ENCODE measurements at places on chromosomes 1 and 21.

- DNase-seq = no peak
These were observed 97.7 kb downstream of the RYR2 start for GRCh38 chr1:237139732-237140131.

DNA sequence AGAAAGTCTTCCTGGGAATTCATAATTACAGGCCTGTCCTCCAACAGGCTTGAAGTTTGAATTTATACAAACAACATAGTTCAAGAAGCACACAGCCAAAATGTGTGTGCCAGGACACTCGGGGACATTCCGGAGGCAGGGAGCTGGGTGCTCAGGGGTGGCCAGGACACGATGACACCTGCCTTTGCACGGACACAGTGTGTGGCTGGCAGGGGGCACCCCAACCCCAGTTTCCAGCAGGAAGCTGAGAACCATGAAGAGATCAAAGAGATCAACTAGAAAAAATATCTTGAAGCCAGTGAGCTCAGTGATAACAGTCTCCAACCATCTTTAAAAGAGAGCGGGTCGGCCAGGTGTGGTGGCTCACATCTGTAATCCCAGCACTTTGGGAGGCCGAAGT, 32.5 kb upstream of the TRAPPC10 start:
- no peak for DNase-seq

- DNase-seq = no peak
These were observed 50.1 kb upstream of the KCNJ15 start for GRCh38 chr21:38206646-38207045.

DNA sequence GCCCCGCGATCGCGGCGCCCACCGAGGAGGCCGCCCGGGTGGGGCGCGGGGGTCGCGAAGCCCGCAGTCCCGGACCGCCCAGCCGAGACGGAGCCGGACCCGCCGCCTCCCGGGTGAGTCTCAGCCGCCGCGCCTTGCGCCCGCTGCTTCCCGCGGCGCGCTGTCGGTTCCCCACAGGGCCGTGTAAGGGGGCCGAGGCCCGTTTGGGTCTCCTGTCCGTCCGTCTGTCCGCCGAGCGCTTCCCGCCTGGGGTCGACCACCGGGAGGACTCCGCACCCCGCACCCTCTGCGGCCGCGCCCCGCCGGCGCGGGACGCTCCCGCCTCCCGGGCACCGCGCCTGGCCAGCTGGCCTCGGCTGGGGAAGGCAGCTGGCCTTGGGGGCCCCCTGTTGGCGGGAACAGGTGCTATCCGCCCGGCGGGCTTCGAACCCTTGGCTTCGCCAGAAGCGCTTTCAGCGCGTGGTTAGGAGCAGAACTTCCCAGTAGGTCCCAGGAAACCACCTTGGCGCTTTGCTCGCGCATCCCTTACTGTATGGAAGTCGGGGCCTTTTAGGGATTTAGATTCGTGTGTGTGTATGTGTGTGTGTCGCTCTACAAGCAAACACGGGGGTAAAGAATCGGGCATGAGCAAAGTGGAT, 414 bp downstream of the TMEM51 start:
- DNase-seq = peak; percentile 32

DNA sequence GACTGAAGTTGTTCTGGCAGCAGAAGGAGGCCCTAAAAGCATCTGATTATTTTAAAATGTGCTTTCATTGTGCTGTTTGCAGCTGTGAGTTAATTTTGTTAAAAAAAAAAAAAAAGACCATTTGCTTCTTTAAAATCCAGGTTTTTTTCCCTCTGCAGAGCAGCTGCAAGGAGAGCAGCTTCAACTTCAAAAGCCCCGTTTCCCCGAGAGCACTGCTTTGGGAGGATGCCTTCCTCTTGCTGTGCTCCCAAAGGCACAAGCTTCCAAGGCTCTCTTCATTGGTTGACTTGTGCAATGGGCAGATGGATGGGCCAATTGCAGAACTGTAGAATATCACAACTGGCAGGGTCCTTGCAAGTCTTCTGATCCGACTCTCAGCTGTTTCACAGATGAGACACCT, 459.2 kb upstream of the PKN2 start:
- no peak for DNase-seq

GRCh38 chr1:40818264-40818961, 34.8 kb downstream of the KCNQ4 start:
- DNase-seq = no peak

DNA sequence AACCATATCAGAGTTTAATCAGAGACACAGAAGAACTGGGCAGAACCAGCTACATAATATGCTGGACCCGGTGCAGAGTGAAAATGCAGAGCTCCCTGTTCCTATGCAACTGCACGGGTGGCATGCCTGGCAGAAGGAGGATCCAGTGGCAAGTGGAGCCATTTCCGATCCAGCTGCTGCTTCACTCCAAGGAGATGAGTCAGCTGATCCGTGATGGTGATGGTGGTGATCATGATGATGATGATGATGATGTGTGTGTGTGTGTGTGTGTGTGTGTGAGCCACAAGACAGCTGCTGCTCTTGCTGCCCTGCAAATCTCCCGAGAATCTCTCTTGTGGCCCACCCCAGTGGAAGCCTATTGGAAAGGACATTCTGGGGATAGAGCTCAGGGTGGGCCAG, 133.0 kb downstream of the URB2 start:
- peak; percentile 12 for DNase-seq

DNA sequence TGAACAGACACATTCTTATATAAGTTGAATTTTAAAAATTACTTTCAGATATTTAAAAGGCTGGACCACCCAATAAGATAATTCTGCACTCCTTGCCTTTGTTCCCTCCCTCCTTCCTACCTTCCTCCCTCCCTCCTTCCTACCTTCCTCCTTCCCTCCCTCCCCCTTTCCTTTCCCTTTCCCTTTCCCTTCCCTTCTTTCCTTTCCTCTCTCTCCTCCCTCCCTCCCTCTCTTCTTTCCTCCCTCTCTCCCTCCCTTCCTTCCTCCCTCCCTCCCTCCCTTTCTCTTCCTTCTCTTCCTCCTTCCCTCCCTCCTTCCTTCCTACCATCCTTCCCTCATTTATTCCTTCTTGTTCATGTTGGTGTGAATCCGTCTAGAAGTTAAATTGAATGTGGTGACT, 93.0 kb downstream of the ATP6V1G3 start:
- DNase-seq = no peak

- no peak for DNase-seq
These were observed 2110.6 kb downstream of the MRPL39 start for GRCh38 chr21:23496729-23497128.

- no peak for DNase-seq
These were observed 7.0 kb downstream of the NAV1 start for GRCh38 chr1:201545851-201546492.

- DNase-seq = no peak
These were observed 8.4 kb downstream of the PPP2R5A start for GRCh38 chr1:212293579-212293978.

GRCh38 chr21:41164981-41165655, 2.8 kb upstream of the BACE2 start:
- no peak for DNase-seq

DNA sequence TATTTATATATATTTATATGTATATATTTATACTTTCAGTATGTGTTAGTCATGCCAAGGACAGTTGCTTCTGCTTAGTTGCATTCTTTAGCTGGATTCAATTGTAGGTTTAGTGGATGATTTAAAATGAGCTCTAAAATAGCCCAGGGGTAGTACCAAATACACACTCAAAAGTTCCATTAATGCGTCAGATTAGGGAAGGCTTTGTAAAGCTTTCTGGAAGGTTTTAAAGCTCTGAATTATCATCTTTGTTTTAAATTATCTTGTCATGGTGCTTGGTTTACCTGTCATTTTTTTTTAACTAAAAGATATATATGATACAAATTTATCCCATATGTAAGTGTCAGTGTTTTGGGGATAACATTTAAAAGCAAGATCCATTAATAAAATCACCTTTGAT, 242.7 kb upstream of the ADAMTS5 start:
- DNase-seq = no peak

- DNase-seq = no peak
These were observed 116.7 kb downstream of the SPATA46 start for GRCh38 chr1:162259894-162260455.

- DNase-seq = peak; percentile 42
These were observed 43.1 kb downstream of the OPTC start for GRCh38 chr1:203536980-203537455.

DNA sequence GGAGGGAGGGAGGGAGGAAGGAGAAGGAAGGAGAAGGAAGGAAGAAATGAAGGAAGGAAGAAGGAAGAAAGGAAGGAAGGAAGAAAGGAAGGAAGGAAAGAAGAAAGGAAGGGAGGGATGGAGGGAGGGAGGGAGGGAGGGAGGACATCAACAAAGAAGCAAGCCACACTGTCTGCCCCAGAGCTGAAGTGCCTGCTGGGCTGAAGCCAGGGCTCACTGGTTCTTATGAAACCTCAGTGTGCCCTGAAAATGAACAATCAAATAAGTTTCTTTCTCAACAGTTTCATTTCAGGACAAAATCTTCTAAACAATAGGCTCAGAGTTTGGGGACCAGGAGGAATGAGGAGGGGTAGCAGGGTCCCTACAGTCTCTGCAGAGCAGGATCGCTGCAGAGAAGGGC, 21.1 kb downstream of the ARHGEF19 start:
- no peak for DNase-seq

DNA sequence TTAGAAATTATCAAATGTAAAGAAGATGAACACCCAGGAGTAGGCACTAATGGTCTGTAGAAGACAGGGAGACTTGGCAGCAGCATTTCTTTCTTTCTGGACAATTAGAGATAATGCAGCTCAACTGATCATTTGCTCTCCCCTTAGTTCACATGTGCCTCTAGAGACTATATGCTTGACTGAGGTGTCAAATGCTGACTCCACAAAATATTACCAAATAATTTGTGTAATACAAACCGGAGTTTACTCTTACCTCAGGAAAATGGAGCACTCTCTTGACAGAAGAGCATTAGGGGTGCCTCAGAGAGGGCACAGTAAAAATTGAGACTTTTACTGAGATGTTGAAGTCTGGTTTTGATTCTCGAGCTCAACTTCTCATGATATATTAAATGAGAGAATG, 131.8 kb downstream of the ATP6V1G3 start:
- DNase-seq = no peak

- DNase-seq = no peak
These were observed at the start of gene WNT3A for GRCh38 chr1:228006786-228007048. Gene WNT3A (plus strand): TSS chr1:228006998. CDS start chr1:228007129, 131 bp downstream.

DNA sequence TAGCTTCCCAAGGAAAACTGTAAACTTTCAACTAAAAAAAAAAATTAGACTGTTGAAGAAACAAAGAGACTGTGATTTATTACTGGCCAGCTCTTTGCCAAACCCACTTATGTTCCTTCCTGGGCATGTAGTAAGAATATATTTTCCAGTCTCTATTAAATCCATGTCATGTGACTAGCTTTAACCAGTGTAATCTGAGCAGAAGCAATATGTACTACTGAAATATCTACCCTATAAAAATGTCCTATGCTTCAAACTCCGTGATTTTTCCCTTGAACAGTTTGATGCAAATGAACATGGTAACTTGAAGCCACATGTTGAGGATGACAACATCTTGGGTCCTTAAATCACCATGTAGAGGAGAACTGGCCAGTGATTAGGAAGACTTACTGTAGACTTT, 144.5 kb downstream of the NTMT2 start:
- no peak for DNase-seq

DNA sequence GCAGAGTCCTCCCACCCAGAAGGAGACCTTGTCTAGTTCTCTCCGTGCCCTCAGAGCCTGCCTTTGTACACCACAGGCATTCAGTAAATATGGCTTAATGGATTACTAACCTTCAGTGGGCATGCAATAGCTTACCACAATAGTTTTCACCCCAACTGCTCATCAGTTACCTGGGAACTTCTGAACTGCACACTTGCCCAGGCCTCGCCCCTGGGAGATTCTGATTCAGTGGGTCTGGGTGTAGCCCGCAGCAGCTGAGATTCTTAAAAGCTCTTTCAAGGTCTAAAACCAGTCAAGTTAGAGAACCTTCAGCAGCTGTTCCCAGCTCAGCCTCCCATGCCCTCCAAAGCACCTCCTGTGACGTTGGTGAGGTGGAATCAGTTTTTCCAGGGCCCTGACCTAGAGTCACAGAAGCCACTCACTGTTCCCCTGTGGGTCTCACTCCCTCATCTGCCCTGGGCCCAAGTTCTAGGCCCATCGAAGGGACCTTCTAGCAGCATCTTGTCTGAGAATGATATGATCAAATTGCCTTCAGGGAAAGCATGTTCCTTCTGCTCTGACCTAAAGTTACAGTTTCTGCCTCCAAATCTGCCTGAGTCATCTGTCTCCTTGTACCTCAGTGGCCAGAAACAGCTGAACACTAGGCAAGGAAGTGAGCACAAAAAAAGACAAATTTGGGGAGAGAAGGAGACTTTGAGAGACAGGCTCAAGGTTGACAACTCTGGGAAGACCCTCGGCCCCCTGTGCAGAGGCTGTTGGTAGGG, 10.8 kb downstream of the ASAP3 start:
- no peak for DNase-seq

DNA sequence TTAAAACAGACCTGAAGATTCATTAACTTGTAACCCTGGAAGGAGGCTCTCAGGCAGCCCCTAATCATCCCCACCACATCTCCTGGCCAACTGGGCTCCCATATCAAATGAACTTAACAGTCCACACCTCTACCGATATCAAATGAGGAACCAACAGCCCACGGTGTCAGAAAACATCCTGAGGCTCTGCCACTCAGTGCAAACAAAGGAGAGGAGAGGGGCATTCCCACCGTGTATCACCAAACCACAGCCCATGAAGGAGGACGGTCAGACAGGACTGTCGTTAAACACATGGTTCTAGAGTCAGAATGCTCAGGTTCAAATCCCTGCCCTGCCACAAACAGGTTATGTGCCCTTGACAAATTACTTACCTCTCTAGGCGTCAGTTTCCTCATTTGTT, 52.5 kb downstream of the ERI3 start:
- DNase-seq = no peak

DNA sequence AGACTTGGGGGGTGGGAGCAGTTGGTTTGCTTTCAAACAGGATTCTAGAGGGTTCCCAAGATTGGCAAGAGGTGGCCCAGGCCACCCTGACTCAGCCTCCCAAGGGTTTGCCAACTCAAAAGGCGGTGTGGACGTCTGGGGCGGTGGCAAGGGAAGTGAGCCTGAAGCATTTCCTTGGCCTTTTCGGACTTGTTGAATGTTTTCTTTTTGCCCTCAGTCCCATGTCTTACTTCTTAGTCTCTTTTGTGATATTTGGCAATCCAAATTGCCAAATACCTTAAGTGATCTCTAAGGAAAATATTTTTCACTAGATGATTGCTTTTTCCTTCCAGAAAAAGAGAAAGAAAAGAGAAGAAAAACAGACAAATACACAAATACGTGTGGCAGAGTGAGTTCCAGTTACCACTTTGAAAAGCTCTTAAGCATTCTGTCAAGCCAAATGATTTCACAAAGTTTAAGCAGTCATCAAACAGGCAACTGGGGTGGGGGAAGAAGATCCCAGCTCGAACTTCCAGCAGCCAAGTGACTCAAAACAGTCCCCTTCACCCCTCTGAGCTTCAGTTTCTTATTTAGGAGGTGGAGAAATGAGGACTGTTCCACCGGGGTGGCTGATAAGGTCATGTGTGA, 374.6 kb upstream of the USP24 start:
- DNase-seq = no peak

DNA sequence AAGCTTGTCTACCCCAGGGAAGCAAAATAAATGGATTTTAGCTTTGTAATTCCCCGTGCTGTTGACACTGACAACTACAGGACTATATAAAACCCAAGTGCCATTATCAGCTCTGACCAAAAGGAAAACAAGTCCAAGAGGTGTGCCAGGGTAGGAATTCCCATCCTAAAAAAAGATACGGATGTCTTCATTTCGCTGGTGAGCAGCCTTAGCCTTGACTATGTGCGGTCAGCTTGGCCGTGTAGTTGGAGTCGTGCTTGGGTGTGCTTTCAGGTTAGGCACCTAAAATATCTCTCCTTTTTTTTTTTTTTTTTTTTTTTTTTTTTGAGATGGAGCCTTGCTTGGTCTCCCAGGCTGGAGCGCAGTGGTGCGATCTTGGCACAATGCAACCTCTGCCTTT, 28.9 kb upstream of the ACTN2 start:
- DNase-seq = no peak

Measured in brain microvascular endothelial cell (primary cell).